ENCODE measurements at places on chromosomes 5 and 9.

- DNase-seq = no peak
Observed at GRCh38 chr9:16335788-16336580, 534.5 kb downstream of the BNC2 start.

- DNase-seq = no peak
Observed at GRCh38 chr5:59042201-59043055, 459.6 kb downstream of the RAB3C start.

DNA sequence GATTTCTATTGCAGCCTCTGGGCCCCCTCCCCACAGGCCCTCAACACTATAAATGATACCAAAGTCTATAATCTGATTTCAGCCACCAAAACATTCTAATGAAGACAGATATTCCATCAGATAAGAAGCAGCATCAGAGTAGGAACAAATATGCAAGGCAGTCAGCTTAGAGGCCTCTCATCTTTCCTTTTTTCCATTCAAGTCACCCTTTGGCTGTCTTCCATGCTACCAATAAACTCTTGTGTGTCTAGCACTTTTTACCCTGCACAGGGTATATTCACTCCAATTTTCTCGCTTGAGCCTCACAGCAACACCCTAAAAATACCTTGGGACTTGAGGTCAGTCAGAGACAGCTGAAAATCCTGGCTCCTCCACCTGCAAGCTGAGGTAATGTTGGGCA, 193.7 kb downstream of the BRINP1 start:
- no peak for DNase-seq

- no peak for DNase-seq
Observed at GRCh38 chr9:87578625-87579024, 81.0 kb downstream of the DAPK1 start.

- DNase-seq = no peak
Observed at GRCh38 chr9:132994410-132995120, 16.1 kb downstream of the GFI1B start.

GRCh38 chr5:173944511-173944910, 44.5 kb upstream of the C5orf47 start:
- no peak for DNase-seq

- DNase-seq = no peak
Observed at GRCh38 chr9:91331849-91332248, 29.9 kb downstream of the AUH start.

DNA sequence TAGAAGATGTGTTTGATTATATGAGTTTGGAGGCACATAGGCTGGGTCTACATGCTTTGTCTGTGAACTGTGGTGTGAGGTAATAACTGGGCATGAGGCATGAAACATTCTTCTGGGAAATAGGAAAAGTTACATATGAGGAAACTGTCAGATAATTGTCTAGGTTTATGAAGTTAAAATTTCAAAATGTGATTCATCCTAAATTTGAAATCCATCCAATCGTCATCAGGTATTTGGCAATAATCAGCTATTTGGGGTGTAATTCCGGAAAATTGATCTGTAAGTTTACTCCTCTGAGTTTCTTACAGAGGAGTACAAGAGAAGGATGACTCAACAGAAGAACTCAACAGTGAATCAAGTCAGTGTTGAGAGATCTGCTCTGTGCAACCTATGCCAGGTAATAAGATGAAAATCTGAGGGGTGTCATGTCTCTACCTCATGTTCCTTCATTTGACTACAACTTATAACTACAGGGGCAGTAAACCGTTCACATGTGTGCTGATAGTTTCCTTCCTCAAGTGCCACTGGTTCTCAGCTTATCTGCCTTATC, 1171.6 kb upstream of the CDH18 start:
- DNase-seq = no peak

GRCh38 chr5:55241746-55242145, 8.3 kb upstream of the CCNO start:
- DNase-seq = no peak

DNA sequence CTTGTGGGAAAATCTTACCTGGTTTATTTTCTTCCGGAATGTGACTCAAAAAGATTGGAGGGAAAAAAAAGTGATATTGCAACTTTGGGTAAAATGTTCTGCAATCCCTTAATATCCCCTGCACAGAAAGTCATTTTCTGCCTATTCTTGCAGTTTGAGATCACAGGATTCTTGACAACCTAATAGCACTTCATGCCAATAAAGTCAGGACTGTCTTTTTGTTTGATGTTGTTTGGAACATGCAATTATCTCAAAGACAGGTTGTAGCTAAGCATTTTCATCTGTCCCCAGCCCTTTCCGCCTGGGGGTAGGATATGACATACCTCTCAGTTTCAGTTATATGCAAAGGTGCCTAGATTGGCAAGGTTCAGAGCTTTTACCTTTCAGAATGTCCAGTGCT, 63.9 kb downstream of the ALDH1A1 start:
- no peak for DNase-seq

DNA sequence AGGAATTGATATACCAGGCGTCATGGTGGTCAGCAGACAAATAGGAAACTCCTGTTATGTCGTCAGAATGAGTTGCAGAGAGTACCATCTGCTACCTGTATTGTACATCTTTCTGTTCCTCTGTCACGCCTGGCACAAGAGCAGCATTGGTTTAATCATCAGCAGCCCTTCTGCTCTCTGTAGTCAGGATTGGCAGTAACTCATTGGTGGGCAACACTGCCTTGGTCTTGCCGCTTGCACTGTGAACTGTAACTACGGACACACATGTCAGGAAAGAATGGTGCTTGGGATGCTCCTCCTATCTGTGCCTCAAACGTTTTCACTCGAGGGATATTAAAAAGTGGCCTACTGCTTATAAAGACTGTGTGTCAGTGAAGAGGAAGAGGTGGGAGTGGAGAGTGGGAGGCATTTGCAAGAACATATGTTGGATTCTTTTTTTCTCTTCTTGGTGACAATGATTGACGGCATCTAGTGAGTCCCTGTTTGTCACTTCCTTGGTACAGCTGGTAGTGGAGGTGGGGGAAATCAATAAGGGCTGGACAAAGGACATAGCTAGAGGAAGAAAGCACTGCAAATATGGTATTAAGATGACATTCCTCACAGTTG, 76.6 kb downstream of the F2RL2 start:
- no peak for DNase-seq

DNA sequence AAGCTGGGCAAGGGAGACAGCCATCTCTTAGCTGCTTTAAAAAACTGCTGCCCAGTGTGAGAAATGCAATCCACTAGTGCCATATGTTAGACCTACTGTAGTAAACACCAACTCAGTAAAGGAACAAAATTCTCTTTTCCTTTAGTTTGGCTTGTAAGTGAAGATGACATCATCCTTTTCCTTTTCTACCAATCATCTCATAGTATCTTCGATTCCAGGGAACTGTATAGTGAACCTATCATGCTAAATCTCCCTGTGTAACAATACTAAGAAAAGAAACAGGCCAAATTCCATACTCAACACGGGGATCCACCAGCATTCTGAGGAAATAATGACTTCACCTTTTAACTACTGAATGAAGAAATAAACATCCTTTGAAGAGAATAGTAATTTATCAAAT, 100.1 kb downstream of the RAPGEF6 start:
- no peak for DNase-seq

GRCh38 chr9:124260769-124261603, 3.2 kb downstream of the NEK6 start:
- DNase-seq = no peak

DNA sequence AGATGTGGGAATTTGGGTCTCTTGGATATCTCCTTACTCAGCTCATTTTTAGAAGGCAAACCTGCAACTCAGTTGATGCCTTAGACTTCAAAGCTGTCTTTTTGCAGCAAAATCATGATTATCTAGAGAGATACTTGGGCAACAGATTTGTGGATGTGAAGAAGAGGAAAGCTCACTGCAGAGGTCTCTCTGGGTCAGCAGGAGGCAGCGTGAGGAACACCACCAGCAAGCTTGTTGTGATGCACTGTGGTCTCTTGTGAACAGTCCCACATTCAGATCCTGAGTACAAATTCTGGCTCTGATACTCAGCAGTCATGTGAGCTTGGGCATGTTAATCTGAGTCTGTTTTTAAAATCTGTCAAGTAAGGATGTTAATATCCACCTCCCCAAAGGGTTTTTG, 26.3 kb upstream of the DMRT3 start:
- DNase-seq = no peak

DNA sequence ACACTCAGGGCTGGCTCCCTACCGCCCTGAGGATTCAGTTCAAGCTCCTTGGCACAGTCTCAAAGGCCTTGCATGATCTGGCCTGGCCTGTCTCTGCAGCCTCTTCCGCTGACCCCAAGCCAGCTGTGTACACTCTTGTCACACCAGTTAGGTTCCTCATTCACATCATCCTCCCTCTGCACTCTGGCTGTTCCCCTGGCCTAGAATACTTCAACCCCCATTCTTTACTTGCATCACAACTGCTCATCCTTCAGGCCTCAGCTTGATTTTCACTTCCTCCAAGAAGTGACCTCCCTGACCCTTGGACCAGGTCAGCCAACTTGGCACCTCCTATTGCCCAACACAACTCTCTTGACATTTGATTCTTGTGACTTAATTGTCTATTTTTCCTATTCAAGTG, 18.9 kb upstream of the PFDN1 start:
- no peak for DNase-seq
